ENCODE measurements at places on chromosomes 3 and 15.

DNA sequence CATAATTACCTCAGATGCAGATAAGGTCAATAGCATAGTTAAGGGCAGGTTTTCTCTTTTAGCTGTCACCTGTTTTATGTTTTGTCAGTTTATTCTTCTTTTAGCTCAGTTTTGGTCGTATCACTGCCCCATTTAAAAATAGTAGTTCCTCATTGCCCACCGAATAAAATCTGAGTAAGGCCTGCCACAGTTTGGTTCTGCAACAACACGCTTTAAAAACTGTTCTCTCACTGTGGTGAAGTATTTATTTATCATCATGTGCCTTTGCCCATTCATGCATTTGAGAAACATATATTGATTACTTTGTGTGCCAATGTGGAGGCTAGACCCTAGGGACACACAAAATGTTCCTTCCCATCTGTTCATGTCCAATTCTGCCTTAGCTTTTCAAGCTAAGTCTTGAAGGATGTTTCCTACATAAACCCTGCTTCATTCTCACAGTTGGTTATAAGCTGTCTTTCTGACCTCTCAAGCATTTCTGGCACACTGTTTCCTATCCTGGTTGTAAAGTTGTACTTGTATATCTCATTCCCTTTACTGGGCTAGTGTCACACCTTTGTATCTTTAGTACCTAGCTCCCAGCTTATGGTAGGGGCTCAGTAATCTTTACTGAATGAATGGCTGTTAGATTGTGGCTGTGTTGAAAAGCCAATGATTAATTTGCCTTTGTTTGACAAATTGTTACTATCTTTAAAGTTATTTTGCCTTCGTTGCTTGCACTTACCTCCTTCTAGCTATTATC lies 23.9 kb downstream of the AKAP13 start:
- DNase-seq = no peak
- H3K36me3 ChIP-seq = no peaks in the 10 kb centered on the region
- H3K27me3 ChIP-seq = no peaks in the 10 kb centered on the region
- H3K4me1 ChIP-seq = peaks cover 66% of the 10 kb centered on the region
- peak overlapping the region; percentile 80 for H3K27ac ChIP-seq

- H3K27ac ChIP-seq = no peak overlapping the region
- no peak for DNase-seq
- H3K36me3 ChIP-seq = no peaks in the 10 kb centered on the region
- H3K4me1 ChIP-seq = no peaks in the 10 kb centered on the region
Measured at GRCh38 chr3:113103588-113103987, 107.8 kb upstream of the BOC start.

GRCh38 chr15:57528940-57529565 lies 62.7 kb upstream of the MYZAP start:
- peaks cover 4% of the 10 kb centered on the region for H3K27me3 ChIP-seq
- DNase-seq = no peak

- H3K27ac ChIP-seq = no peak within 1 kb of the TSS
- H3K4me3 ChIP-seq = no peak within 1 kb of the TSS
- no peak for DNase-seq
Measured at GRCh38 chr3:51706788-51707731, at the start of gene GRM2. GRM2 (plus strand) TSS chr3:51707068; CDS start chr3:51708984, 1,916 bp downstream.

- no peaks in the 10 kb centered on the region for H3K27me3 ChIP-seq
- H3K4me1 ChIP-seq = peaks cover 12% of the 10 kb centered on the region
- no peak overlapping the region for H3K4me3 ChIP-seq
- DNase-seq = no peak
- H3K36me3 ChIP-seq = no peaks in the 10 kb centered on the region
Measured at GRCh38 chr15:63473999-63474809, 30.2 kb upstream of the USP3 start.

DNA sequence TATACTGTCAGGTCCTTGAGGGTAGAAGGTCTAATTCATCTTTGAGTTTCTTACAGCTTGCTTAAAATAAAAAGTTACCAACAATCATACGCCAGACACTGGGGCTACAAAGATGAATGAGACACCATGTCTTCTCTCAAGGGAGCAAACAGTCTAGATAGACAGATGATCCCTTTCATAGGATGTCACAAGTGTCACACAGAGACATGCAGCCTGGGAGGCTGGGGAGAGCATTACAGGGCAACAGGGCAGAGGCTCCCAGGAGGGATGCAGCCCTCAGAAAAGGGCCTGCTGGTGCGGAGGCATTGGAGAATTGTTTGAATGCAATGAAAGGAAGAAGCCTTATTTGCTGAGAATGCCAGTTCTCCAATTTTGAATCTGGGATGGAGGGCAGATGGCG lies 39.0 kb downstream of the DRD3 start:
- H3K27ac ChIP-seq = no peak overlapping the region
- DNase-seq = no peak
- no peak overlapping the region for H3K4me3 ChIP-seq

DNA sequence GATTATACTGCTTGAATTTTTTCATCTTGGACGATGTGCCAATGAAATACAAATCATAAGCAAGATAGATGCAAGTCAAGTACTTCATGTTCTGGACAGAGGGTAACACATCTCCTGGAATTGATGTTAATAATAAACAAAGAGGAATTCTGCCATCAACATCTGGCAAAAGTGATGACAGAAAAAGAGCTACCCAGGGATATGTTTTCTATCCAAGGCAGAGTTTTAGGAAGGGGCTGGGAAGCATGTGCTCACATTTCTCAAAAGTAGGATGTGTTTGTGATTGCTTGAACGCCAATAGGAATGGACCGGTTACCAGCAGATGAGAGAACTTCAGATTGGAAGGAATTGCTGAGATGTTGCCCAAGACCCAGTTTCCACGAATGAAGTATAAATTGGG lies 242.6 kb upstream of the AGTR1 start:
- no peak for DNase-seq
- no peaks in the 10 kb centered on the region for H3K27me3 ChIP-seq
- H3K36me3 ChIP-seq = no peaks in the 10 kb centered on the region
- H3K4me3 ChIP-seq = no peak overlapping the region

DNA sequence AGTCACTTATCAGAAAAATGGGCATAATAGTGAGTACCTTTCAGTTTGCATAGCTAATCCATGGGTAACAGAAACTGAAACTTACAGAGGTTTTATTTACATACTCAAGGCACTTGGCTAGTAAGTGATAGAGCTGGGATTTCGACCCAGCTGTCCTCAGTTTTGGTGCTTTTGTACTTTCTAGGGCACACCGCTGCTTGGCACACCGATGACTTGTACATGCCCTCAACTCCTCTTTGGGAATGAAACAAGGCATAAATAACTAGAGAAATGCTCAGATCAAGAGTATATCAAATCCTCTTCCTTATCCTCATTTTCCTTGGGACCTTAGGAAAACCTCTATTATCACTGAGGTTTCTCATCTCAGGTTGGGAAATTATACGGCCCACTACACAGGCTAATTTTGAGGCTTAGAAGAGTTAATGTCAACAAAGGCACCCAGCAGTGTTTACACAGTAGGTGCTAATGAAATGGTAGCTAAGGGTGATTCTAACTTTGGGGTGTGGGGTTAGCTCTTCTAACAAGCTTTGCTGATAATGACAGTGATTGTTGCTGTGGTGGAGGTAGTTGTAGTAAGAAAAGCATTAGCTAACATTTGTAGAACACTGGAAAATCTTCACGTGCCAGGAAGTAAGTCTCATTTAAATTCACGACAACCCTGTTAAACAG lies 20.3 kb upstream of the DGKG start:
- H3K4me3 ChIP-seq = no peak overlapping the region
- H3K27ac ChIP-seq = no peak overlapping the region
- H3K4me1 ChIP-seq = no peaks in the 10 kb centered on the region
- peaks cover 10% of the 10 kb centered on the region for H3K27me3 ChIP-seq
- no peak for DNase-seq

DNA sequence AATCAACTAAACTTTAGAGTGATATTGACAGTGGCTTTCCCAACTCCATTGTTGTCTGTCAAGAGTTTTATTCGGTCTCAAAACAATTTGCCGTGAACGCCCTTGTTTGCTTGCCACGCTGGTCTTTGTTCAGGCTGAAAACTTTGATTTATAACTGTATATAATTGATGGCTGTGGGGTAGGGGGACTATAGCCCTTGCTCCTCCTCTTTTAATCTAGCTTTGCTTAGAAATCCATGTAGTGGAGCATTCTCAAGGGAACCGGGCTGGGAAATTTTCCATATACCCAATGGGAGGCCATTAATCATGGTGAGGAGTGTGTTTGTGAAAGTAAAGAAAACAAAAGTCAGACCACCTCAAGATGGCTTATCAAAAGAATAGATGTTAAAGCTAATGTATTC lies 339.8 kb upstream of the RARB start:
- no peaks in the 10 kb centered on the region for H3K36me3 ChIP-seq
- H3K27me3 ChIP-seq = no peaks in the 10 kb centered on the region
- no peak overlapping the region for H3K4me3 ChIP-seq
- no peak for DNase-seq
- H3K27ac ChIP-seq = no peak overlapping the region
- no peaks in the 10 kb centered on the region for H3K4me1 ChIP-seq

DNA sequence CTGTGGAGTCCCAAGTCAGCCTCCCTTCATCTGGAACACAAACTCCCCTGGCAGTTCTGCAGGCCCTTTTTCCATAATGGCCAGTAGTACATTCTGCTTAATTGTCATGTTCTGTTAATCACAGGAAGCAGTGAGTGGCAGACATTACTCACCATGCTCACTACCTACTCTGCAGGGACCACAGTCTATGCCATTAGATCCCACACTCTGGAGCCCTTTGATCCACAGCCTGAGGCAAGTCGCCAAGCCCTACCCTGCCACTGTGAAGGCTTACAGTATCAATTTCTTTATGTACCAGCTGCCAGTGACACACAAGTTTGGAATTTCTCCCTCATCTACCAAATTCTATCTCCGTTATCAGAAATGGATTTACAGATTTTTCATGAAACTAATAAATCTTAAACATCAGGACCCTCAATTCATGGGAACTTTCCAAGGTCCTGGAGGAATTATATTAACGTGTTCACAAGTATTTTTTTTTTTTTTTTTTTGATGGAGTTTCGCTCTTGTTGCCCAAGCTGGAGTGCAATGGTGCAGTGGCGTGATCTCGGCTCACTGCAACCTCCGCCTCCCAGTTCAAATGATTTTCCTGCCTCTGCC lies 20.6 kb upstream of the WWTR1 start:
- no peak overlapping the region for H3K4me3 ChIP-seq
- no peaks in the 10 kb centered on the region for H3K36me3 ChIP-seq
- no peaks in the 10 kb centered on the region for H3K4me1 ChIP-seq
- no peak overlapping the region for H3K27ac ChIP-seq
- H3K27me3 ChIP-seq = no peaks in the 10 kb centered on the region

DNA sequence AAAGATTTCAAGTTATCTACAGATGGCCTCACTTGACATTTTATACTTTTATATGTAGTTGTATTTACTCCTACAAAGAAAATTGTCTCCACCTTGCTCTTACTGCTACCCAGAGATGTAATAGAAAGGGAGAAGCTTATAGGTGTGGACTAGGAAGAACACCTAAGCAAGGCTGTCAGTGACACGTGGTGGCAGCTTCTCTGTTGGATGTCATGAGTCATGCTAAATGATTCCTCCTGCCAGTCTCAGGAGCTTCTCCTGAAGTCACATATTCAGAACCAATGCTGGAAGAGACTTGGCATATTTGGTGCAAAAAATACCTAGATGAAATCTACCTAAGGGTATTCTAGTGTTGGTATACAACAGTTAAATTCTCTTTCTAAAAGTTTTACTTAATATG lies 184.7 kb downstream of the LRRC3B start:
- H3K4me3 ChIP-seq = no peak overlapping the region
- no peaks in the 10 kb centered on the region for H3K27me3 ChIP-seq
- no peaks in the 10 kb centered on the region for H3K36me3 ChIP-seq
- no peak for DNase-seq
- no peak overlapping the region for H3K27ac ChIP-seq
- H3K4me1 ChIP-seq = no peaks in the 10 kb centered on the region

DNA sequence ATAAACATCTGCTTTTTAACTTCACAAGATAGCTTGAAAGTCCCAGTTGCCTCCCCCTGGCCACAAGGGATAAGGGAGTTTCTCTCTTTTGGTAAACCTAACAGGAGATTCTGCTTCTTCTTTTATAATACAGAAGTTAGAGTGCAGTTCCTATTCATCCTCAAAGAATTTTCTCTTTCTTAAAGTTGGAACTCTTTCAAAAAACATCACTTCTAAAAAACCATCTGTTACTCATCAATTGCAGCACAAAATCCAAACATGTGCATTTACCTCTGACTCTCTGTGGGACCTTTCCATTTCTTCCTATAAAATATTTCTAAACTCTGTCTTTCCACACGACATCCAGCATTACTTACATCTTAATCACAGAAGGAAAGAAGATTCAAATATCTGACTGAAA lies 5.1 kb downstream of the DPH6 start:
- no peak overlapping the region for H3K4me3 ChIP-seq
- DNase-seq = no peak
- no peaks in the 10 kb centered on the region for H3K27me3 ChIP-seq
- H3K27ac ChIP-seq = no peak overlapping the region

- H3K36me3 ChIP-seq = no peaks in the 10 kb centered on the region
- no peaks in the 10 kb centered on the region for H3K4me1 ChIP-seq
- H3K4me3 ChIP-seq = no peak overlapping the region
- no peaks in the 10 kb centered on the region for H3K27me3 ChIP-seq
- no peak overlapping the region for H3K27ac ChIP-seq
- DNase-seq = no peak
Measured at GRCh38 chr15:96222981-96223380, 107.5 kb upstream of the NR2F2 start.

DNA sequence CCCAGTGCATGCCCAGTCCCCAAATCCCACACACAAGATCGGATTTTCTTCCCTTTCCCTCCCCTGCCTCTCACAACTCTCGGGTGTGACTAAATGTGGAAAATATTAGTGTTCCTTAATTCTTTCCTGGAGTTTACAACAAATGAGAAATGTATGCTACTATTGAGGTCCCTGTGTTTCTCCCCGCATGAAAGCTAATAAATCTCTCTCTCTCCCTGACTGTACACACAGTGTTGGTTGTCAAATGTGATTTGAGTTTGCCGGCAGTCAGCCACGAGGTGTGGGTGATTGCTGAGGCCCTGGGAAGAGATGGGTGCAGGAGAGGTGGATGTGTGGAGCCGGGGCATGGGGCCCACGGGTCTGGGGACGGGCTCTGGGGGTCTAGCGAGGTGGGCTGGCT lies 161.4 kb upstream of the IQSEC1 start:
- H3K27me3 ChIP-seq = no peaks in the 10 kb centered on the region
- no peak overlapping the region for H3K4me3 ChIP-seq
- H3K36me3 ChIP-seq = no peaks in the 10 kb centered on the region
- H3K27ac ChIP-seq = no peak overlapping the region
- DNase-seq = no peak
- no peaks in the 10 kb centered on the region for H3K4me1 ChIP-seq

- DNase-seq = no peak
- no peak overlapping the region for H3K4me3 ChIP-seq
- no peak overlapping the region for H3K27ac ChIP-seq
Measured at GRCh38 chr3:107752202-107752990, 229.6 kb downstream of the BBX start.

- no peak overlapping the region for H3K4me3 ChIP-seq
- H3K36me3 ChIP-seq = no peaks in the 10 kb centered on the region
- peaks cover 25% of the 10 kb centered on the region for H3K4me1 ChIP-seq
- peak overlapping the region; percentile 80 for H3K27ac ChIP-seq
- DNase-seq = no peak
Measured at GRCh38 chr15:89498574-89498906, 2.2 kb upstream of the RHCG start.

Measured in Panc1 (cell line).